ENCODE measurements at places on chromosomes 1 and 21. TPM values are rescaled to one million over a fixed set of nuclear protein-coding genes. Genes with fewer than 3 reads are reported as not detected.

SPRR3 gene
- total RNA-seq, result not detected

KCNC4 gene
- total RNA-seq, result 14.7 TPM

DNA sequence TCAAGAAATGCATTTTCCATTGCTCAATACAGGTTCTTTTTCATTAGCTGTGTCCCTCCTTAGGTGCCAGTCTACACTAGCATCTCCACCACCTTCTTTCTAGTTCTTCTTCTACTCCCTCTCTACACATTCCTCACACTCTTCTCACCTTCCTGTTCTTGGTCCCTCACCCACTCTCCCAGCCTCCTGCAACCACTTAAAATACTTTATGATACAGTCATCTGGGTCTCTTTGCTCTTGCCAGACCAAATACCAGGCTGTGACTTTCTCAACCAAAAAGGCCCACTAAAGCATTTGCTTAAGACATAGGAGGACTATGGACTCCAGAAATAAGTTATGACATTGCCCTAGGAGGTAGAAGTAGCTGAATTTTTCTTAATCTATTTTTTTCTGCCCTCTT lies 35.1 kb downstream of the PIGM start:
- no peak for DNase-seq

DNA sequence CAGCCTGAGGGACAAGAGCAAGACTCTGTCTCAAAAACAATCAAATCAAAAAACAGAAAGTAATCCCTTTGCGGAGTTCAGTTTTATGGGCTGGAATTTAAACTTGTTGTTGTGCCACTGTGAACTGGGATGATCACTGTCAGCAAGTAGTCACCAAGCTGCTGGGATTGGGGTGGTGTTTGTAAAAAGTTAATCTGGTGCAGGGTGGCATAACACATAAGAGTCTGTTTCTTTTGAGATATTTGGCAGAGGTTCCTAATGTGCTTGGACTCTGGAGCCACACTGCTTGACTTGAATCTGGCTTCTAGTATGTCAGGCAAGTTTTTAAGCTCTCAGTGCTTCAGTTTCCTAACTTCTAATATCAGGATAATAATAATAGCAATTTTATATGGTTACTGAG lies 6.6 kb downstream of the CLIC4 start:
- DNase-seq, result no peak

DNA sequence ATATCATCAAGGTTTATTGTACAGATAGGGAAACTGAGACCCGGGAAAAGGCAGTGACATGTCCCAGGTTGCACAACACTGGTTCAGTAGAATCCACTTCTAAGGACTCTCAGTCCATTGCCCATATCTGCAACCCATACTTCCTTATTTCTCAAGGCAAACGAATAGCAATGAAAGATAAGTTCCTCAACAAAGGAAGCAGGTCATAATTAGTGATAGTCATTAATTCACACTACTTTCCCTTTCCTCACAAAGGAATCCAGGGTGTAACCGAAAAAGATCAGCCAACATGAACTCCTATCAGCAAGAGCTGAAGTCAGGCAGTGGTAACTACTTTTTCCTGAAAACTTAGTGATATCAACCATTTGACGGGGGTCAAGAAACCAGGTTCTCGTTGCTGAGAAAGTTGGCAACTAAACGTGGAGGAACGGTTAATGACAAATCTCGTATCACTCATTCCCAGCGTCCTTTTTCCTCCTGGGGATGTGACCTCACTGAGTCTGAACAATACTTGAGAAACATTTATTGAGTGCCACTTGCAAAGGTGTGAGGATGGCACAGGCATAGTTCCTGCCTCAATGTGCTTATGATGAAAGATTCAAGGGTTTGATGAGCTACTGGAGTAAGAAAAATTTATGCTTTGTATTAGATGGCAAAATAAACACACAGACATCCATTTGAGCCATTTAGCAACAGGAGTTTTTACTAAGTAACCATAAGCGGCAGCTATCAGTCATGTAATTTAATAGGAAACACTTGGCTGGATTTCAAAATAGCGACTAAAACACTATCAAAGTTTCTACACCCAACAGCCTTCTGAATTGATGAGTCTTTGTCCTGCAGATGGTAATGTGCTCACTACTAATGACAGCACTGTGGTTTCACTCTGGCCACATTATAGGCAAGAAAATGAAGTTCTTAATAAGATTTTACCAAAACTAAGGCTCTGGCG lies 82.3 kb downstream of the PLPP3 start:
- no peak for DNase-seq

DNA sequence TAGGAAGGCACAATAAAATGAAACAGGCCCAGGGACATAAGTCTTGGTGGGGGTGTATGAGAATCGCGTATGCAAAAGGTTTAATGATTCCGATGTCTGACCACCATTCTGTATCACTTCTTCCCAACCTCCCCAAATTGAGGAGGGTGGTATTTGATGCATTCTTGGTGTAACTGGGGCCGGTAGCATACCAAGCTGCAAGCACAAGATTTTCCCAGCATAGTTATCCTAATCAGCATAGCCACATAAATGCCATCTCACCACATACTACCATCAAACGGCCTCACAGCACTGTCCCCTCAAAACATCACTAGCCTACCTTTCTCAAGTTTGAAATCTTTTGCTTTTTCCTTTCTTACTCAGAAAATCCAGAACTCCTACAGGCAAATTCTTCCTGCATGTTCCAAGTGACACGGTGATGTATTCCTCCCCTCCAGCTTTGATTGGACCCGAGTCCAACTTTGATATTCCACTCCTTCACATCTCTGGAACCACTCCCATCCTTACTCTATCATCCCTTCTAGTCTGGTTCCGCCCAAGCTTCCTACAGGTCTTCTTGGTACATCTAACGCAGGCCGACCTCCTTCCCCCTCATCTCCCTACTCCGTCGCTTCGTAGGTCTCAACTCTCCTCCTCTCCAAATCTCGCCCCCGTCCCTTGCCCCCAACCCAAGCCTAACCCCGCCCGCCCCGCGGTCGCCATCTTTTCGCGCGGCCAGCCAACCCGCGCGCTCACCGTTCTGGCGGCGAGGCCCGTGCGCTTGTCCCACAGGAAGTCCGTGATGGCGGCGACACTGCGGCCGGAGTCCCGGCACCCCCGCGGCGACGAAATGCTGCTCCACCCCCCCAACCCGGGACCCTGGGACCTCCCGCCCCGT lies 600 bp downstream of the CLK2 start:
- no peak for DNase-seq

HTR6 gene
- 0.16 TPM for total RNA-seq

DNA sequence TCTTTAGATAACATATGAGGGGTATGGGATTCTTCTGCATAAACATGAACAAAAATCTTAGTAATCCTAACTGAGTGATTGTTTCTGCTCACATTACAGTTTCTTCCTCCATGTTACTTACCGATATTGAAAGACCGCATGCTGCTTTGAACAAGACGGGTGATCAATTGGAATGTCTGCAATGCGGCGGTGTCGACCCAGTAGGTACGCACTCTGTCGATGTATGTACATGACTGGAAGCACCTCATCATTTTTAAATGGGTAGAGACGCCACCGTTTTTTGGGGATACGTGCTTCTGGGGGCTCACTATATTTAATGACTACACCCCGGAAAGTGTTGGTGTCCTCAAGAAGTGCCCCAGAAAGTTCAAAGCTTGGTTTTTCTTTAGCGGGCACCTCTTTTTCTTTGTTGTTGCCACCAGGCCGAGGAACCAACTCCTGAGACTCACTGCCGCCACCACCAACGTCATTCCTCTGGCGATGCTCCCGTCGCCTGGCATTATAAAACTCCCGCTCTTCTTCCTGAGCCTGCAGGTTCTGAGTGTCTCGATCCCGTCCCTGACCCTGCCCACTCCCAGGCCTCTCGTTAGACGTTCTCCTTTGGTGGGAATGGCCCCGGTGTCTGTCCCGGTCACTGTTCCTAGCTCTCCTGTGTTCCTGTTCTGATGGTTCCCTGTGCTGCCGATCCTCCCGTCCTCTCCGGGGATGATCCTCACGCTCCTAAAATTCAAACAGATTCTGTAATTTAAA lies 13.9 kb downstream of the SNIP1 start:
- DNase-seq, result no peak

SPRR2E gene
- total RNA-seq, result not detected

PLA2G5 gene
- total RNA-seq, result not detected

PRMT2 gene
- total RNA-seq, result 102 TPM

- DNase-seq, result no peak
Measured at GRCh38 chr1:18100491-18101063, 7.0 kb upstream of the IGSF21 start.

- DNase-seq, result no peak
Measured at GRCh38 chr21:38556390-38556789, 58.1 kb upstream of the ERG start.

DNA sequence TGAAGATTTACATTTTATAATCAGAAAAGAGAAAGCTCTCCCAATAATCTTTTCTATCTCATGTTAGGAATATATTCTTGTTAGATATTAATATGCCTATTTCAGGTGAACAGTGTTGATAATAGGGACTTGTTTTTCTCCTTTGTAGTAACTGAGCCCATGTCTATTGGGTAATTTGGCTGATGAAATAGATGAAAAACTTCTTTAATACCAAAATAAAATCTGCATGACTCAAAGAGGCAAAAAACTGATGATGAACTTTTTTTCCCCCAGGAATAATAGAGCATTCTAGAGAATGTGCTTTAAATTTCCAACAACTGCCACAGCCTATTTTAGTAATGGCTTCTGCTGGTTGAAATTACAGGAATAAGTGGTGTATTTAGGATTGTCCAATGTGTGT lies 178.9 kb upstream of the GREM2 start:
- DNase-seq, result no peak

DNA sequence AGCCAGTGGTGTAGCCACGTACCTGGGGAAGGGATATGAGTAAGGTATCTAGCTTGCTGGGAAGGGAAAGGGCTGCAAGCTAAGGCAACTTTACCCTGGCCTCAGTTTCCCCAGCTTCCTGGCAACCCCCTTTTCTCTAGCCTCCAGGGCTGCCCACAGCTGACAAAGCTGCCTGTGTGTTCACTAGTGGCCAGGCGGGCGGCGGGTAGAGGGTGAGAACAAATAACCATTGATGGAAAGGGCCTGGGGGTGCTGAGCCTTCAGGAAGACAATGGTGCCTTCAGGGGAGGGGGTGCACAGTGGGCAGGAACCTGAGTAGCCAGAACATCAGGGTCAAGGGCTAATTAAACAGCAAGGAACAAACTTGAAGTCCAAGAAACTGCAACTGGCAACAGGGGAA lies 6.1 kb downstream of the CERS2 start:
- no peak for DNase-seq

All from T-helper 17 cell (primary cell).